Stimulated activated CD4-positive, alpha-beta T cell treated with anti-CD3 and anti-CD28 coated beads, TNF-alpha, amount 100 ng/mL, for 4 hours (primary cell): ENCODE measurements at places on chromosomes 6 and 20.
A peak's percentile ranks its signal among the peaks of the same experiment; 100 is the strongest.

DNA sequence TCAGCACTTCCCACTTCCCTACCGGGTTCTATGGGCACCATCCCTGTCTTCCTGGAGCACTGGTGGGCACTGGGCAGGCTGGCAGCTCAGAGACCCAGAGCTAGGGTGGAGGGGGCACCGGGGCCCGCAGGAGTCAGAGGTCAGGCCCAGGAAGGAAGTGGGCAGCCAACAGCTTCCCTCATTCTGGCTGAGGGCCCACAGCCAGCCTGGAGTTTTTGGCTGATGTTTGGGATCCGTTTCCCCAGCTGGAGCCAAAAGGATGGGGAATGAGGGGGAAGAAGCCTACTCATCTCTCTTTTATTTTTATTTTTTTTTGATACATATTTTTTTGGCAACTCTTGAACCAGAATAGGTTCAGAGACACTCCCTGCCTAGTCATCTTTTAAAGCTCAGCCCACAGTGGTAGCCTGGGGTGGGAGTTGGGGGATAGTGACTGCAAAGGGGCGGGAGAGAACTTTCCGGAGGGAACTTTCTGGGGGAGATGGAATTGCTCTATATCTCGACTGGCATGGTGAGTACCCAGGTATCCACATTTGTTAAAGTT is 54.2 kb upstream of the MLN start:
- no peak for DNase-seq

DNA sequence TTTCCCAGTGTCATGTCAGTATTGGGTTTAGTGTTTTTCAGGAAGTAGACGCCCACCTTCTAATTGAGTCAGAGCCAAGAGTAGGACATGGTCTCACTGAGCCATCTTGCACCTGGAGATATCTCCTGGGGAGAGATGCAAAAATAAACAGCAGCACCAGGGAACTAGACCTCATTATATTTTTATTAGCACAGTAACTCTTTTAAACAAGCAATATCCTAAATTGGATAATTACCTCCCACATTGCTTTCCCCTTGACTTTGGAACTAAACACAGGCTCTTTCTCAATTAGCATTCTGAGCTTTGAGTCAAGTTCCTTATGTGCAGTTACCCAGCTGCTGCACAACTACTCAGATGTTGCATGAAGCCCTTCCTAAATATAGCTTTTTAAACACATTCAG is 175.4 kb downstream of the IBTK start:
- no peak for DNase-seq

GRCh38 chr6:5068153-5068751 is 16.9 kb upstream of the PPP1R3G start:
- no peak for DNase-seq

DNA sequence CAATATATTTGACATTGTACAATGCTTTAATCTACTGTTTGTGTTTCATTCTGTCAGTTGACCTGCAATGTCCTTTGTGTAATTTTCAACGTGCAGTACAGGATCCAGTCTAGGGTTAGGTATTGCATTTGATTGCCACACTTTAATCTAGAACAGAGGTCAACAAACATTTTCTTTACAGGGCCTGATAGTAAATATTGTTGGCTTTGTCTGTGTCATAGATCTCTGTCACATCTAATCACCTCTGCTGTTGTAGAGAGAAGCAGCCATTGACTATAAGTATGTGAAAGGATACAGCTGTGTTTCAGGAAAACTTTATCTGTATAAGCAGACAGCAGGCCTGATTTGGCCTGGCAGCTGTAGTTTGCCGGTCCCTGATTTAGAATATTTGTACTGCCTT is 39.3 kb downstream of the ATRN start:
- DNase-seq: no peak

DNA sequence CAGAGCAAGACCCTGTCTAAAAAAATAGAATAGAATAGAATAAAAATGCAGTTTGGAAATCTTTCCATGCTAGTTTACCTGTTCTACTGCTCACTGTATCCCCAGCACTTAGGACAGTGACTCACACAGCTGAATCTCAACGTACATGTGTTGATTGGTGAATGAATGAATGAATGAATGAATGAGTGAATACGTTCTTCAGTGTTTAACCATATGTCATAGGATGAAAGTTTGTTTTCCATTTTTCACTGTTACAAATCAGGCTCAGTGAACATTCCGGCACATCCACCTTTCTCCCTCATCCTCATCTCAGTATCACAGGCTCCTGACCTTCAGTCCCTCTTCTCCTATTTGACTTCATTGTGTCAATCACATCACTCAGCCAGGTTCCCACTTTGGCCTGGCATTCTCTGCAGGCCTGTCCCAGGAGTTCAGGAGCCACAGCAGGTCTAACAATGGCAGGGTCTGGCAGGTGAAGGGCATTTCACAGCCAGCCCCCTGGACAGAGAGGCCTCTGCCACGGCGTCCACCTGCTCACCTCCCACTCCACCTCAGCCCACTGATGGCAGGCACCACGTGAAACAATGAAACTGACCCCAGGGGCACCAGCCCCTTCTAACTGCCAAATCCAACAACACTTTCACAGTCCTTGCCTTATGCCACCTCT is 7.9 kb downstream of the ZC3H12D start:
- DNase-seq: no peak

DNA sequence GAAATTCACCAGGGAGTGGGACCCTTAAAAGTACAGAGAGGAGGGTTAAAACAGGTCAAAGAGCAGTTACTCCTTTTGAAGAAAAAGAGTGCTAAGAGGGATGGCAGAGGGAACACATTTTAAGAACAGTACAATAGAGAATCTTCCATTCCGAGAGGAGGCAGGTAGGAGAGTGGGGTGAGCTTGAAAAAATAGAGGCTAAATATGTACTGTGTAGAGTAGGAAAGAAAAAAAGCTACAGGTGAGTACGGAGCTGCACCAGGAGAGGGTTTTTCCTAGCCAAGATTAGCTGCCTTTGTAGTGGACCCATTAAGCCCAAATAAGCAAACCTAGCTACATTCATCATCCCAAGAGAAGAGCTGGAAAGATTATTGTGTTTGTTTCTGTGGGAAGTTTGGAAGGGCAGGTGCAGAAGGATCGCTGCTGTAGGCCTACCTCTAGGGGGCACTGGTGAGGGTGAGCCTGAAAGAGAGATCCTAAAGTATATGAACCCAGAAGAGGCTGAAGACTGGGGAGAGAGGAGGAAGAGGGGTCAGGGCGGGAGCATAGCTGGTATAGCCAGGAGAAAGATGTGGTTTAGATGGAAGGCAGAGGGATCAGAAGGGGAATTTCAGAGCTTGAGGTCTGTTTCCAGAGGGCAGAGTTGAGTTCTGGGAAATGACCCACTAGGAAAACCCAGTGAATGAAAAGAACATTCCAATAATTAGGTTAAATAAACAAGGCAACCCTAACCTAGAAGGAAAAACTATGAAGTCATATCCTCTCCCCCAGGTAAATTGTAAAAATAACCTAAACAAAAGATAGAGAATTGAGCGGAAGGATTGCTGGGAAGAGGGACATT is 50.2 kb upstream of the HINT3 start:
- peak; percentile 38 for DNase-seq

GRCh38 chr6:56370561-56371211 is 123.3 kb upstream of the COL21A1 start:
- DNase-seq: no peak

DNA sequence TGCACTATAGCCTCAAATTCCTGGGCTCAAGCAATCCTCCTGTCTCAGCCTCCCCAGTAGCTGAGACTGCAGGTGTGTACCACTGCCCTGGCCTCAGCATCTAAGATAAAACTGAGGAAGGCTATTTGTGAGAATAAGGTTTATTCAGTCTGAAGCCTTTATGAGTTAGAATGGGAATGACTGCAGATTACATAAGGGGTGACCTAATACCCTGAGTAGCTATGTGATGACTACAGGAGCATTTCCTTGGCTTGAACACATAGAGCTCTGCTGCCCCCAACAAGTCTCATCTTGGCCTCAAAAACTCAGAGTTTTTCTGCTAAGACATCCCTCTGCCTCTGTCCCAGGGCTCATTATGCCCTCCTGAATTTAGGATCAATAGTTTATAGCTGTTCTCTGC is 7.6 kb downstream of the GSS start:
- no peak for DNase-seq

- no peak for DNase-seq
These were observed 625.4 kb downstream of the QKI start for GRCh38 chr6:164039954-164040375.

- no peak for DNase-seq
These were observed 20.1 kb downstream of the REV3L start for GRCh38 chr6:111462770-111463391.

DNA sequence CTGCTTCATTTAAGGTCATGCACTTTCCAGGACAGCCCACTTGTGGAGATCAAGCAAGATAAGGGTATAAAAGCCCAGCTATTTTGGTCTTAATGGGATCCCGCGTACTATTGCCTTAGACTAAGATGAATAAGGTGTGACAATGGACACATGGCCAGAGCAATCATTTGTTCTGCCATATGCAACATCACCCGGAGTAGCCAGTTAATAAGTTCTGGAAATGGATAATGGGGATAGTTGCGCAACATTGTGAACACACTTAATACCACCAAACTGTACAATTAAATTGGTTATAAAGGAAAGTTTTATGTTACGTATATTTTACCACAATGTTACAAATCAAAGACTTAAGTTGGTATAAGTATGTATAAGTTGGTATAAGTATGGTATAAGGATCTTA is 674.5 kb downstream of the HDGFL1 start:
- no peak for DNase-seq

- no peak for DNase-seq
These were observed 4.9 kb downstream of the FOXC1 start for GRCh38 chr6:1614448-1615150.

DNA sequence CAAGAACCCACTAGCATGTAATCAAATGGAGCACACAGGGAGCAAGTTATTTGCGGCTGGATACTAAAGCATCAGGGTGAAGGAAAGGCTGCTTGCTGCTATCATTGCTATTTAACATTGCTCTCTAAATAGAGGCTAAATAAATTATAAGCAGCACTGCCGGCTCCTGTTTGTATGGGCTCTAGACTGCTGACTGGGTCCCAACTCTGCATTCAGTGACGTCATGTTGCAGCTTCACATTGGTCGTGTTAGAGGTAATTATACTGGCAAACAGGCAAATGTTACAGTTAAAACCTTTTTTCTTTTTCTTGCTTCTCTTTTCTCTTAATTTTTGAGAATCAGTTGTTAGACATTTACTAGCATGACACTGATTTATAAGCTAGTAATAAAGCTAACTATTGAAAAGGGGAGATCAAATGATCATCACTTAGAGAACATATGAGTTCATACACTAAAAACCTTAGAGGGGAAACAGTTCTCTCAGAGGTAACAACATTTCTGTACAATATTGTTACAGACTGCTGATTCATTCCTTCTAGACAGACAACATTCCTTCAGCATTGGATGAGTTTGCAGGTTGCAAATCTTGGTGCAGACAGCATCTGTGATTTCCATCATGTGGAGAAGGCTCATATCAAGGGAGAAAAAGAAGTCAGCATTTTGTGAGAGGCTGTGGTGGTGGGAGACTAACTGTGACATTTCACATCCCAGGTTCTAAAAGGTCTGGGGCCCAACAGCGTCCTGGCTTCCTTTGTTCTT is 15.9 kb downstream of the RFPL4B start:
- DNase-seq: no peak

DNA sequence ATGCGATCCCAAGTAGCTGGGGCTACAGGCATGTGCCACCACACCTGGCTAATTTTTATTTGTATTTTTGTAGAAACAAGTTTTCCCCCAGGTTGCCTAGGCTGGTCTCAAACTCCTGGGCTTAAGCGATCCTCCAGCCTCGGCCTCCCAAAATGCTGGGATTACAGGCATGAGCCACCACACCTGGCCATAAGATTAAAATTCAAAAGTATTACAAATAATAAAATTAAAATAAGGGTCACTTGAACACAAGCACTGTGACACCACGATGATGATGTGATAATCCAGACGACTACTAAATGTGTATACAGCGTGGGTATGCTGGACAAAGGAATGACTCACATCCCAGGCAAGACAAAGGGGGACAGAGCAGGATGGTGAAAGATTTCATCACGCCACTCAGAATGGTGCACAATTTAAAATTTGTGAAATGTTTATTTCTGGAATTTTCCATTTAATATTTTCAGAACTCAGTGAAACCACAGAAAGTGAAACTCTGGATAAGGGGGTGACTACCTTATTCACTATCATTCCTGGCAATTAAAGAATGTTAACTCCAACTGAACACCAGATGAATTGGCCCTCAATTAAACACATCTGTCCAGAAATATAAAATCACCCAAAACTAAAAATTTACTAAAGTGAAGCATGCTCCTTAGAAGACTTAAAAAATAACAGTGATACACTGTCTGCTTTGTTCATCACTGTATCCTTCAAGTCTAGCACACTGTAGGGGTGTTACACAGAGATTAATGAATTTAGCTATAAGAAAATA is 13.1 kb downstream of the B4GALT5 start:
- DNase-seq: no peak

- DNase-seq: no peak
These were observed 31.8 kb upstream of the PLEKHG1 start for GRCh38 chr6:150567823-150568383.

- DNase-seq: no peak
These were observed 216.6 kb upstream of the UFL1 start for GRCh38 chr6:96304997-96305396.

DNA sequence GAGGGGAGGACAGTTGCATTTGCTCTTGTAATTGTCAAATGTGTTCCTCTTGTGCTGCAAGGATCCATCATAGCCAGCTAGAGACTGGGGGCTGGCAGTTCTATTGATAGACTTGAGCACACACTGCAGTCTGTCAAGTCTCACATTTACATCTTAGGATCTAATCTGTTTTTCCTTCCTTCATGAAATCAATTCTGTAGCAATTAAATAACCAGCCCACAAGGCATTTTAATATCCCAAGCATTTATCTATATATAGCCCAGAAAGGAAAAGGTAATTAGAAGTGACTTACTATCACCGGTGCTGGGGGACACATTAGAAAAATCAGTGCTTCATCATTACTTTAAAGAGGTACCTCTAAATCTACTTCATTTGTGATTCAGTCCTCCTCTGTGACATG is 143.0 kb upstream of the STXBP5 start:
- no peak for DNase-seq

GRCh38 chr6:170433163-170434116 is 119.7 kb downstream of the PSMB1 start:
- DNase-seq: no peak

DNA sequence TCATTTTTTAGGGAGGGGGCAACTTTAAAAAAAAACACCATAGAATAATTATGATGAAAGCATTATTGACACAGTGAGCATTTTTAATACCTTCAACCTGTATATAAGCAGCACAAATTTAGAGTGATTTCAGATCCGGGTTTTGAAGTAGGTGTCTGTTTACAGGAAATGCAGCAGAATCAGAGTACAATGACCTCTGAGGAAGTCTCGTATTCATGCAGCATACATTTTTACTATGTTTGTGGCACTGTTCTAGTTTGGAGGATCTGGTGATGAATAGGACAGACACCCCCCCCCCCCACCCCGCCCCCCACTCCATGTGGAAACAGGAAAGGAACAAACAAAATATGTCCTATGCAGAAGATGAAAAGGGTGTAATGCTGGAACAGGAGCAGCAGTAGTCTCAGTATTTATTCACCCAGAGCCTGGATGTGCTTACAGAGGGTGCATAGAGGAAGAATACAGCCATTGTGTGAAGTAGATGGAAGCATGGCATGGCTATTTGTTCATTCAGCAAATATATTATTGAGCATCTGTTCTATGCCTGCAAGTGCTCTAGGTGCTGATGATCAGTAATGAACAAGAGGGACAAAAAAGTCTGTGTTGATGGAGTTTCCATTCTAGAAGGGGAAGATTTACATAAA is 19.7 kb downstream of the VAPB start:
- no peak for DNase-seq

- no peak for DNase-seq
These were observed 286.6 kb downstream of the UBE3D start for GRCh38 chr6:82779041-82779440.
